ENCODE measurements at places on chromosomes 3 and 15. TPM values are rescaled to one million over a fixed set of nuclear protein-coding genes. Genes with fewer than 3 reads are reported as not detected.

DNA sequence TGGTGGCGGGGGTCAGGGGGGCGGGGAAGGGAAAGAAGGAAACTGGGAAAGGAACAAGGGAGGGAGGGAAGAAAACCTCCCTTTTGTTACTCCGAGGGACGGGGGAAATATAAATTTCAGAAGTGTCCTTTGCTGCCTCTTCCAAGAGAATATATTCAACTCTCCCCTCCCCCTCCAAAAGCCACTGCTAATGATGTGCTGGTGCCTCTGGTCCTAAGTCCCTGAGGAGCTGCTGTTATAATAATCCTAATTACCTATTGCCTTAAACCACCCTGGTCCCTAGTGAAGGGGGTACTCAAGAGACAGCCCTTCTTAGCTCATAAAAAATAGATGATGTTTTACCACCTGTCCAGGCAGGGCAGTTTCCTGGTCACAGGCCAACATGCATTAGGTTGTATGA, 118.3 kb upstream of the TRIM42 start:
- H3K27me3 ChIP-seq = no peaks in the 10 kb centered on the region
- DNase-seq = no peak
- no peak overlapping the region for H3K4me3 ChIP-seq
- H3K36me3 ChIP-seq = no peaks in the 10 kb centered on the region

DNA sequence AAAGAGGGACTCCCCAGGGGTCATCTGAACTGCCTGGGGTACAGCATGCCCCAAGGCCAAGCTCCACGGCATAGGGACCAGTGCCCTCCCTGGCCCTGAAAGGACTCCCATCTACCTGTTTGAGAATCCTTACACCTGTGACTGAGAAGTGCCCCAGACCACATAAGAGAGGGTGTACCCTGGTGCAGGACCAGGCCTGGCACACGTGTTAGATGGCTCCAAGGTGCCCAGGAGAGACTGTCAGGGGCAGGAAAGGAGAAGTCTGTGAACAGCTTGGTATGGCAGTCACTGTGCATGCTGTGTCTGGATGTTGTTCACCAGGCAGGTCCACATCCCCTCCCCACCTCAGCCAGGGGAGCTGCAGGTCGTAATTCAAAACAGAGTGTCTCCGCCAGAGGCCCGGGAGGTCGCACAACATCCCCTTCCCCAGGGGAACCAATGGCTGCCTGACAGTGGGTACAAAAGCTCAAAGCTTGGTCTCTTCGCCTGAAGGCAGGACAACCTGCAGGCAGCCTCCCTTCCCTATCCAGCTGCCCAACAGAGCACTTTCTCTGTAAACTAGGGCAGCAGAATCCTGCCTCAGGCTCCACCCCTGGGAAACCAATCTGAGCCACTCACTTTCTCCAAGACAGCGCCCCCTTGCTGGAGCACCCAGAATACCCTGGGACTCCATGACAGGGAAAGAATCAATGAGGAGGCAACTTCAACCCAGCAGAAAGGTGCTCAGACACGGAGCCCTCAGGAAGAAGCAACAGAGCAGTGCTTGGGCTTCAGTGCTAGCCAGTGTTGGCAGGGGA, 3.9 kb downstream of the NUP210 start:
- H3K27ac ChIP-seq = no peak overlapping the region
- no peak for DNase-seq
- no peaks in the 10 kb centered on the region for H3K27me3 ChIP-seq

- no peak overlapping the region for H3K4me3 ChIP-seq
- peaks cover 13% of the 10 kb centered on the region for H3K4me1 ChIP-seq
- H3K27ac ChIP-seq = no peak overlapping the region
- H3K36me3 ChIP-seq = no peaks in the 10 kb centered on the region
- DNase-seq = no peak
Observed at GRCh38 chr3:156150434-156151066, 30.2 kb downstream of the KCNAB1 start.

GRCh38 chr3:154886437-154886836, 193.7 kb upstream of the MME start:
- H3K27me3 ChIP-seq = no peaks in the 10 kb centered on the region
- DNase-seq = no peak
- H3K4me1 ChIP-seq = no peaks in the 10 kb centered on the region
- H3K27ac ChIP-seq = no peak overlapping the region
- H3K4me3 ChIP-seq = no peak overlapping the region

DNA sequence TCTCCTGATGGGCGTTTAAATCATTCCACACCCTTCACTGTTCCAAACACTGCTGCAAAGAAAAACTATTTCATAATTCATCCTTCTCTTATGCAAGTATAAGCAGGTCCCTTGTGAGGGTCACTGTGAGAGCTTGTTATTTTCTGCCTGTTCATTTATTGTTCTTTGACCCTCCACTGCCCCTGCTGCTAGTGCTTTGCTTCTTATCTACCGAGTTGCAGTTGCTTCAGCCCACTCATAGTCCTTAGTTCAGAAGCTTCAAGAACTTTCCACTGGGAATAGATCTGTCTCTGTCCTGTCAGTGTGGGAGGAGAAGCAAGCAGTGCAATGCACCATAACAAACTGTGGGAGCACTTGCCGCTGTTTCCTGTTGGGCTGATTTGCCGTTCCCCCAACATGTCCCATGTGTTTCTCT, 39.8 kb downstream of the RIOX2 start:
- no peaks in the 10 kb centered on the region for H3K27me3 ChIP-seq
- H3K4me3 ChIP-seq = no peak overlapping the region

GRCh38 chr15:83977992-83978391, 257.6 kb upstream of the GOLGA6L4 start:
- DNase-seq = no peak
- H3K27ac ChIP-seq = no peak overlapping the region

DNA sequence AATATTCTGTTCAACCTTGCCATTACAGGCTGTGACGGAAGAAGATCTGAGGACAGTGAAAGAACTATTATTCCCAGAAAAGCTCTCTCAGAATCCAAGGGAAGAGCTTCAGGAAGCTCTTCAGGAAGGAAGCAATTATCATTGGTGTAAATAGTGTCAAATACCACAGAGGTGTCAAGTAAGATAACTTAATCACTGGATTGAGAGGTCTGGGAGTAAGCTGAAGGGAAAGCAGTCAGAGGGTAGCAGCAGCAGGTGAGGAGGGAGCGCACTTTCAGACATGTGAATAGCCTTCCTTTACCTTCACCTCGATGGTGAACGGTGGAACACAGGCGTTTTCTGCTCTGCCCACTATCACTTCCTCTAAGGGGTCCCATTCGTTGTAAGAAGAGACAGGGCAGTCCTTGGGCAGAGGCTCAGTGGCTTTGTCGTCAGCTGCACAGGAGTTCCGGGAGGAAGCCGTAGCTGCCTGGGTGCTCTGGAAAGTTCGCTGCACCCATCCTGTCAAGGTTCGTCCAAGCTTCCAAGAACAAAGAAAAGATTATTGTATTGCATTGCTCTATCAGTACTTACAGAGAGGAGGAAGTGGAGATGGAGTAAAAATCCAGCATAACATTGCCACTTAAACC, 1.9 kb downstream of the GATM start:
- no peaks in the 10 kb centered on the region for H3K36me3 ChIP-seq
- H3K27ac ChIP-seq = no peak overlapping the region
- no peak for DNase-seq
- no peak overlapping the region for H3K4me3 ChIP-seq
- H3K27me3 ChIP-seq = peaks cover 32% of the 10 kb centered on the region

GRCh38 chr3:17234382-17234781, 349.6 kb downstream of the PLCL2 start:
- H3K27ac ChIP-seq = no peak overlapping the region
- no peaks in the 10 kb centered on the region for H3K27me3 ChIP-seq
- no peaks in the 10 kb centered on the region for H3K36me3 ChIP-seq
- H3K4me3 ChIP-seq = no peak overlapping the region
- no peak for DNase-seq

GRCh38 chr3:158102242-158103080, 3.8 kb downstream of the SHOX2 start:
- DNase-seq = no peak
- H3K4me3 ChIP-seq = no peak overlapping the region
- peaks cover 36% of the 10 kb centered on the region for H3K4me1 ChIP-seq
- H3K27ac ChIP-seq = no peak overlapping the region

DNA sequence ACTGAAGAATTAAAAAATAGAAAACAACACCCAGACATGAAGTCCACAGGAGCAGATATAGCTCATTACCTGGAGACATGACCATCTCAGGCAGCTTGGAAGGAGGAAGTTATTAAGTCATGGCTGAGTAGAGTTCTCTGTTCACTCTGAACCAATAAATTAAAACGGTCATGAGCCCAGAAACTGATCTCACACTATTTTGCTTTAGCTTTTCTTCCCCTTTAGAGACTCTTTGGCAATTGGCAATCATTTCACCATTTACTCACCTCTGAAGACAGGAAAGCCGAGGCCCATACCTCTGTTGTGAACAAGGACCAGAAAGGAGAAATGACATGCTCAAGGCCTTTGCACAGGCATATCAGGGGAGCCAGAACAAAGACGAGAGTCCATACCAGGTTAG, 26.6 kb downstream of the CLDN18 start:
- no peak for DNase-seq
- H3K36me3 ChIP-seq = no peaks in the 10 kb centered on the region
- H3K27ac ChIP-seq = no peak overlapping the region
- no peak overlapping the region for H3K4me3 ChIP-seq

- no peaks in the 10 kb centered on the region for H3K4me1 ChIP-seq
- H3K27ac ChIP-seq = no peak overlapping the region
- no peaks in the 10 kb centered on the region for H3K27me3 ChIP-seq
- H3K36me3 ChIP-seq = no peaks in the 10 kb centered on the region
- no peak overlapping the region for H3K4me3 ChIP-seq
Observed at GRCh38 chr15:78374436-78375393, 34.6 kb downstream of the CRABP1 start.

GRCh38 chr3:56131974-56132590, 336.2 kb downstream of the ERC2 start:
- H3K27me3 ChIP-seq = no peaks in the 10 kb centered on the region
- no peaks in the 10 kb centered on the region for H3K36me3 ChIP-seq
- no peak overlapping the region for H3K27ac ChIP-seq
- H3K4me1 ChIP-seq = no peaks in the 10 kb centered on the region

Gene MYZAP
- 30.9 TPM for total RNA-seq

Gene TP63
- 1.3 TPM for total RNA-seq

Gene CACNA2D2
- total RNA-seq = 119 TPM

Gene TRH
- total RNA-seq = not detected

Gene A4GNT
- total RNA-seq = not detected

Gene AP3B2
- total RNA-seq = 3.8 TPM

Gene GOLGA8M
- total RNA-seq = 3.0 TPM
